ENCODE measurements at places on chromosomes 13 and 19.

- DNase-seq: peak; percentile 56
These were observed 868 bp upstream of the UBAC2 start for GRCh38 chr13:99199541-99200431.

DNA sequence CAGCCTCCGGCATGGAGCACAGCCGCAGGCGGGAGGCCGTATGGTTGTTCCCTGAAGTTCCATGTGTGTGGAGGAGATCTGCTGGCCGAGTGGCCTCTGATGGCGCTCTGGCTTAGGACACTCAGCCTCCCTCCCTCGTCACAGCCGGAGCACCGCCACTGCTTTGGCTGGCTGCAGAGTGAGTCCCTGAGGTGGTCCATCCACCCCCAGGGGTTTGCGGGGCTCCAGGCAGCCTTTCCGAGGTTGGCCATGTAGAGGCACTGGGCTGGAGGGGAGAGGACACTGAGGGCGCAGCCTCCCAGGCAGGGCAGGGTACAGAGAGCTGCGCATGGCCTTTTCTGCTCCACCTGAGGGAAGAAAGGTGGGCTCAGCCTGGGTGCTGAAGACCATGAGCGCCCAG lies 19.8 kb upstream of the NPAS1 start:
- no peak for DNase-seq

DNA sequence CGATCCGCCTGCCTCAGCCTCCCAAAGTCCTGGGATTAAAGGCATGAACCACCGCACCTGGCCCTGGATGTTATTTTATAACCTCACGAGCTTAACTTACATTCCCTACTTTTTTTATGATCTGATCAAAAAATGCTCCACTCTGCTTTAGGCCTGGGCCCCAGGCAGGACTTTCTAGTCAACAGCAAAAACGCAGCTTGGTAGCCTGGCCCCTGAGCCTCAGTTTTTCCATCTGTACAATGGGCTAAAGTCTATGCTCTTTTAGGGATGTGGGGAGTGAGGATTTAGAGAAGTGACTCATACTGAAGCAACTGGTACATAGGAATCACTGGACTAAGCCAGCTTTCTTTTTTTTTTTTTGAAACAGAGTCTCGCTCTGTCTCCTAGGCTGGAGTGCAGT lies 11.9 kb upstream of the PIK3R2 start:
- no peak for DNase-seq

GRCh38 chr13:74755065-74755464 lies 620.9 kb upstream of the KLF12 start:
- DNase-seq: no peak

- DNase-seq: no peak
These were observed 31.2 kb upstream of the DGKH start for GRCh38 chr13:42017264-42017663.
